Lung (tissue), 17 donors: ENCODE measurements at places on chromosomes 13 and 19. TPM values are rescaled to one million over a fixed set of nuclear protein-coding genes. Genes with fewer than 3 reads are reported as not detected.

GRCh38 chr19:33206261-33207039 is 12.3 kb downstream of the LRP3 start:
- H3K27me3 ChIP-seq, result no peaks in the 10 kb centered on the region
- H3K4me3 ChIP-seq, result no peak overlapping the region
- H3K4me1 ChIP-seq, result no peaks in the 10 kb centered on the region
- no peak overlapping the region for H3K27ac ChIP-seq
- DNase-seq, result no peak

The CAPN12 gene
- total RNA-seq, result 7.1 TPM

DNA sequence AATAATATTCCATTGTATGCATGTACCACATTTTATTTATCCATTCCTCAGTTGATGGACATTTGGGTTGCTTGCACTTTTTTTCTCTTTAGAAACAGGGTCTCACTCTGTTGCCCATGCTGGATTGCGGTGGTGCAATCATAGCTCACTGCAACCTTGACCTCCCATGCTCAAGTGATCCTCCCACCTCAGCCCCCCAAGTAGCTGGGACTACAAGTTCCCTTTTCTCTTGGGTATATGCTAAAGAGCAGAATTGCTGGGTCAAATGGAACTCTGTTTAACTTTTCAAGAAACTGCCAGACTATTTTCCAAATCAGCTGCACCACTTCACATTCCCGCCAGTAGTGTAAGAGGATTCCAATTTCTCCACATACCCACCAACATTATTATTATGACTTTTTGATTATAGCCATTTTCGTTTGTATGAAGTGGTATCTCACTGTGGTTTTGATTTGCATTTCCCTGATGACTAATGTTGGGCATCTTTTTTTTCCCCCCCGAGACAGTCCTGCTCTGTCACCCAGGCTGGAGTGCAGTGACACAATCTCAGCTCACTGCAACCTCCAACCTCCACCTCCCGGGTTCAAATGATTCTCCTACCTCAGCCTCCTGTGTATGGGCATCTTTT is 7.6 kb upstream of the IPO5 start:
- no peak overlapping the region for H3K4me3 ChIP-seq
- no peaks in the 10 kb centered on the region for H3K36me3 ChIP-seq
- DNase-seq, result no peak
- H3K4me1 ChIP-seq, result no peaks in the 10 kb centered on the region
- no peak overlapping the region for H3K27ac ChIP-seq
- no peaks in the 10 kb centered on the region for H3K27me3 ChIP-seq

DNA sequence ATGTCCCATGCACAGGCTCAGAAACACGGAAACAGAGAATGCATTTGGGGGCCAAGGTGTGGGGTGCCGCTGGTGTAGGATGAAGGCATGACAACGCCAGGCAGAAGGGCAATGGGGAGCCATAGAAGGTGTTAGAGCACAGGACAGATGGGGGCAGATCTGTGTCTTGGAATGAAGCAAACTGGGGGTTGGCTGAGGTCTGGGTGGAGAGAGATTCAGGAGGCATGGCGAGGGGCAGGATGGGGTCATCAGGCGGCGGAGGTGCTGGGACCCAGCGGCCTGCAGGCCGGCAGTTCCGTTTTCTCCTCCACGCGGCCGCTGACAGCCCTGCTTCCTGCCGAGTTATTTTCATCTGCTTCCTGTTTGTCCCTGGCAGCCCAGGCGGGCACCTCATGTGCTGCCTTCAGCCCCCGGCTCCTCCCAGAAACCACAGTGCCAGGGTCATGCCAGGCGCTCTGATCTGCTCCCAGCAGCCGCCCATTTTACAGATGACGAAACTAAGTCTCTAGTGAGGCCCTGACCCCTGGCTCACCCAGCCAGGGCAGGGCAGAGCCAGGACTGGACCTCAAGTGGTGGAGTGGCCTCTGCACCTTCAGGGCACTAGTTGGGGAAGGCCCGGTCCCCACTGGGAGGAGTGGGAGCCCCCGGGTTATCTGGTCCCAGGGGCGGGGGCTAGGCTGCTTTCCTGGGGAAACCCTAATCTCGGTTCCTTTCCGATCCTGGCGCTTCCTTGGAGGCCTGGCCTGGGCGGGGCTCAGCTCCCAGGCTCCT is 2.2 kb downstream of the ARHGAP45 start:
- no peak overlapping the region for H3K27ac ChIP-seq
- H3K4me3 ChIP-seq, result no peak overlapping the region
- H3K4me1 ChIP-seq, result no peaks in the 10 kb centered on the region
- DNase-seq, result no peak
- H3K36me3 ChIP-seq, result no peaks in the 10 kb centered on the region
